Naive B cell (primary cell): ENCODE measurements at places on chromosomes 7 and 10.
A peak's percentile ranks its signal among the peaks of the same experiment; 100 is the strongest.

DNA sequence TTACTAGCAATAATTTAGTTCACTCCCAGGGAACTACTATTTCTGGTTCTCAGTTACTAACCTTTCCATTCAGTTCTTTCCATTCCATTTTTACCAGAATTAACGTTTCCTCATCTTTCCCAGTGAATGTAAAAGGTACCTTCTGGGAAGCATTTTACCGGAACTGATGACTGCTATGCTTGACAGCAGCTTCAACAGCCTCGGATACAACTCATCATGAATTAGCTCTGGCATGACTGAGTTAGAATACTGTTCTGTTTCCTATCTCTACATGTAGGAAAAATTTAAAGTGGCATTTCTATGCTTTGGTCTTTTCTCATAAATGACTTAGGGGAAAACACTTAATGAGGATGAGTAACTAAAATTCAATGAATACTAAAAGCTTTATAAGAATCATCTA lies 18.6 kb downstream of the TAS2R41 start:
- no peaks in the 10 kb centered on the region for H3K4me1 ChIP-seq
- H3K4me3 ChIP-seq, result no peak overlapping the region
- H3K27me3 ChIP-seq, result peaks cover 6% of the 10 kb centered on the region
- no peak for DNase-seq
- H3K36me3 ChIP-seq, result no peaks in the 10 kb centered on the region
- no peak overlapping the region for H3K27ac ChIP-seq

GRCh38 chr10:119090968-119091367 lies 10.4 kb upstream of the EIF3A start:
- no peak for DNase-seq
- no peaks in the 10 kb centered on the region for H3K36me3 ChIP-seq
- peak overlapping the region; percentile 32 for H3K27ac ChIP-seq
- H3K4me3 ChIP-seq, result peak overlapping the region; percentile 45
- peaks cover 10% of the 10 kb centered on the region for H3K4me1 ChIP-seq

GRCh38 chr10:12594448-12594944 lies 245.1 kb downstream of the CAMK1D start:
- DNase-seq, result peak; percentile 24
- peaks cover 15% of the 10 kb centered on the region for H3K36me3 ChIP-seq
- H3K27ac ChIP-seq, result peak overlapping the region; percentile 88
- H3K27me3 ChIP-seq, result no peaks in the 10 kb centered on the region
- peaks cover 53% of the 10 kb centered on the region for H3K4me1 ChIP-seq

DNA sequence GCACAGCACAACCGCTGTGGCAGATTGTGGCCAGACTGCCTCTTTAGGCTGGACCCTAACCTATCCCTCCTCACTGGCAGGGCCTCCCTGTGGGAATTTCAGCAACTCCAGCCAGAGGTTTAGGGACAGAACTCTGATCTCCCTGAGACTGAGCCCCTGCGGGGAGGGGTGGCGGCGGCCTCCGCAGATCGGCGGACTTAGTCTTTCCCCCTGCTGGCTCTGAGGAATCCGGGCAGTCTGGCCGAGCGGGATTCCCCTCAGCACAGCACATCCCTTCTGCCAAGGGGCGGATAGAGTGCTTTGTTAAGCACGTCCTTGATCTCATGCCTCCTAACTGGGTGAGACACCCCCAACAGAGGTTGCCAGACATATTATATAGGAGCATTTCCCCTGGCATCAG lies 224.2 kb upstream of the NPY start:
- no peak overlapping the region for H3K27ac ChIP-seq
- H3K27me3 ChIP-seq, result peaks cover 7% of the 10 kb centered on the region
- DNase-seq, result no peak
- H3K4me1 ChIP-seq, result no peaks in the 10 kb centered on the region
- no peak overlapping the region for H3K4me3 ChIP-seq
- no peaks in the 10 kb centered on the region for H3K36me3 ChIP-seq

GRCh38 chr7:74061840-74062539 lies 21.6 kb upstream of the LIMK1 start:
- H3K36me3 ChIP-seq, result no peaks in the 10 kb centered on the region
- no peaks in the 10 kb centered on the region for H3K27me3 ChIP-seq
- no peak for DNase-seq
- no peaks in the 10 kb centered on the region for H3K4me1 ChIP-seq
- no peak overlapping the region for H3K4me3 ChIP-seq

- peaks cover 15% of the 10 kb centered on the region for H3K36me3 ChIP-seq
- no peak overlapping the region for H3K4me3 ChIP-seq
- DNase-seq, result no peak
- no peak overlapping the region for H3K27ac ChIP-seq
- H3K4me1 ChIP-seq, result no peaks in the 10 kb centered on the region
- H3K27me3 ChIP-seq, result peaks cover 10% of the 10 kb centered on the region
These were observed 70.9 kb upstream of the COL1A2 start for GRCh38 chr7:94323844-94324243.

- H3K4me1 ChIP-seq, result peaks cover 13% of the 10 kb centered on the region
- H3K27me3 ChIP-seq, result no peaks in the 10 kb centered on the region
- no peak for DNase-seq
- no peaks in the 10 kb centered on the region for H3K36me3 ChIP-seq
- H3K4me3 ChIP-seq, result peak overlapping the region; percentile 41
These were observed 59.2 kb downstream of the FOXL3 start for GRCh38 chr7:348962-349743.

DNA sequence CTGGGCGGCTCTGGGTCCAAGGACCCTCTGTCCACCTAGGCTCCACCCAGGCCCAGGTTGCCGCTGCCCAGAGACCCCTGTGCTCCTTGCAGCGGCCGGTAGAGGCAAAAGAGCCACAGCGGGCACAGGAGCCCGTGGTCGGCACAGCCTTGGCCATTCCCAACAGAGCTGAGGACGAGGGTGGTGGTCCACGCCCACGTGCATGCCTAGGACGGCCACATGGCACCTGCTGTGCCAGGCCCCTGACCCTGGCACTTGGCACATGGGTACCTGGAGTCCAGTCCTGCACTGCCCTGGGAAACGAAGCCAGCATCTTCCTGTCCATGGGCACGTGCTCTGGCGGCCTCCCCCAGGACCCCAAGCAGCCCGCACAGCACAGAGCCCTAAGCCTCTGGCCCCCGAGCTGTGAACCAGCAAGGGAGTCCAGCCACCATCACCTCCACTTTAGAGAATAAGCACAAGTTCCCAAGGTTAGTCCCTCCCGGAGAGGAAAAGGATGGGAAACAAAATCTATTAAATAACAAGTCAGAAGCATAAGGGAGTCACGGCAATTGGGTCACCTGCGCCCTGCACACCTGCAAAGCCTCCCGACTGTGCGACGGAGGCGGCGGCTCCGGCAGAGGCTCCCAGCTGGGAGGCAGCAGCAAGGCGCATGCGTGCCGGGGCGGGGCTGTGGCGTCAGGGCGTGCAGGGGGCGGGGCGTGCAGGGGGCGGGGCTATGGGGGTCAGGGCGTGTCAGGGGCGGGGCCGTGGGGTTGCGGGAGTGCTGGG lies 59.1 kb downstream of the STK32C start:
- DNase-seq, result peak; percentile 46
- no peaks in the 10 kb centered on the region for H3K36me3 ChIP-seq
- peaks cover 4% of the 10 kb centered on the region for H3K4me1 ChIP-seq
- no peak overlapping the region for H3K27ac ChIP-seq
- no peaks in the 10 kb centered on the region for H3K27me3 ChIP-seq

DNA sequence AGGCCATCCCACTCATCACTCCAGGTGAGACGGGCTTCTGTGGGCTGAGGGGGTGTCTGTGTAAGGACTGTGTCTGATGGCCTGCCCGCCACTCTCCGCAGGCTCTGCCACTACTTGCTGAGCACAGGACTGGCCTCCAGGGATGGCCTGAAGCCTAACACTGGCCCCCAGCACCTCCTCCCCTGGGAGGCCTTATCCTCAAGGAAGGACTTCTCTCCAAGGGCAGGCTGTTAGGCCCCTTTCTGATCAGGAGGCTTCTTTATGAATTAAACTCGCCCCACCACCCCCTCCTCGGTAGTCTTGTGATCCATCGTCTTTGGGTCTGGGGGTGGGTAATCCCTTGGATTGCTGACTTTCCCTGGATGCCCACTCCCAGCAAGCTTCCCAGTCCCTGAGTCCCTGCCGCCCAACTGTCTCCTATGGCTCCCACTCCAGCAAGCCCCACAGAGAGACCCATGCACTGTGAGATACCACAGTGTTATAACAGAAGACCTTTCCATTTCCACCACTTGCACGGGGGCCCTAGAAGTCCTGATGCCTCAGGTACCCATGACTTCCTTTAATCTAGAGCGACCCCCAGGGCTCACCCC lies 4.7 kb downstream of the FXYD4 start:
- no peak overlapping the region for H3K4me3 ChIP-seq
- H3K4me1 ChIP-seq, result no peaks in the 10 kb centered on the region
- no peaks in the 10 kb centered on the region for H3K27me3 ChIP-seq
- H3K27ac ChIP-seq, result peak overlapping the region; percentile 59

DNA sequence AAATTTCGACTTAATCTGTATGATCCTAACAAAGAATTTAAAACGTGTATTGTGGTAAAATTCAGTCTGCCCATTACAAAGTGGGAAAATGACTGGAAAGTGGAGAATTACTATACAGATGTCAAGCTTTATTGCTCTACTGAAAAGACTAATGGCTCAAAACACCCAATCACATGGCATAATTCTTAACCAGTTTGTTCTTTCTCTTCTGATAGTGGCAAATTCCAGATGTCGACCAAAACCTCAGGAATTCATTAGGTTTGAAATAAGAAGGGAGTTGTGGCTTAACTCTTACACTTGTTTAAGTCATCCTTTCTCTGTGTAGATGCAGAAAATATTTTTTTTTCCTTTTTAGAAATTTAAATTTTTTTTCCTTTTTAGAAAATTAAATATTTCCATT lies 1254.9 kb upstream of the LRRN3 start:
- H3K4me1 ChIP-seq, result no peaks in the 10 kb centered on the region
- no peaks in the 10 kb centered on the region for H3K36me3 ChIP-seq
- no peak overlapping the region for H3K27ac ChIP-seq
- DNase-seq, result no peak

DNA sequence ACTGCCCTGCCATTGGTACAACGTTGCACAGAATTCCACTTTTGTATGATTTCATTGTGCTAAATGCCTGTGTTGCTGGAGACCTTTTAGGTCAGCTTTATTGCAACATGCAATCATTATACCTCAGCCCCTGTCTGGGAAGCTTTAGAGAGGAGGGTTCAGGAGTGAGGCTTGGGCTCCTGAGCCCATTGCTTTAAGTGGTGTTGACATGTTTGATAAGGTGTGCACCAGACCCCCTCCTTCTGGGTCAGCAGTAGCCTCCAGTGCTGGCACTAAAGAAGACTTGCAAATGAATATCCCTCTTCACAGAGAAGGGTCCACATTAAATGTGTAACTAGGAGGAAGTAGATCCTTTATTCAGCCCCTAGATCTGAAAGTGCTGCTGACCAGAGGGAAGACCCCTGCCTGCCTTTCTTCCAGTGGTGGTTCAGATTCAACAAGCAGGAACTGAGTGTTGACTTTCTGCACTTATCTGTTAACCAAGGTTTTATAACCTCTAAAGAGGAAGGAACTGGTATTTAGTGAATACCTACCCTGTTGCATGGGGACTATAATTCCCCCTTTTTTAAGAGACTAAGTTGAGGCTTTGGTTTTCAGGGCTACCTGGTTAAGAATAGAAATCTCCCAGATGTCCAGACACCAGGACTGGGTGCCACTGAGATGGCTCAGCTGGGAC lies 369.4 kb upstream of the IGFBP3 start:
- H3K4me1 ChIP-seq, result no peaks in the 10 kb centered on the region
- H3K36me3 ChIP-seq, result no peaks in the 10 kb centered on the region
- H3K4me3 ChIP-seq, result no peak overlapping the region
- no peak overlapping the region for H3K27ac ChIP-seq
- DNase-seq, result no peak
- no peaks in the 10 kb centered on the region for H3K27me3 ChIP-seq

DNA sequence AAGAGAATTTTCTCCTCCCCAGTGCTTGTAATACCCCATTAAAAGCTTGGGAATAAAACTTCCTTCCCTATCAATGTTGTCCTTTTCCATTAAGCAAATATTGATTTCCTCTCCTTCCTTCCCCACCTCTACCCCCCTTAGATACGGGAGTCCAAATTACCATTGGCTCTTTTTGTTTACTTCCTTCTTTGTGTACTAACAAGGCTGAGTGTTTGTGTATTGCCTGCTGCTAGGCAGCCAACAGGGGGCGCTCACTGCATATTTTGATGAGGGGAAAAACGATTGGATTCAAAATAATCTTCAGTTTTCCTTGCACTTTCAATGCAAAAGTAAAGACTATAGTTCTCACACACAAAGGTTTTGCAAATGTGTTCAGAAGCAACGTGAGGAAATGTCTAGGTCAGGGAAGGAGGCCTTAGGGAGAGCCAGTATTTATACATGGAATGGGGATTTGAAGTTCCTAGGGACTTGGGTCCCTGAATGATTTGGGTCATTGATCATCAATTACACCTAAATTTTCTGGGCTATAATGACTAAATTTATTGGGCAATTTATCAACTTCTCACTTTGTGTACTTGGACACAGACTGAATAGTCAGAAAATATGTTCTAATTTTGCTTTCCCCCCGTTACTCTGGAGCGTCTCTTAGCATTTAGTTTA lies 23.6 kb upstream of the VPS41 start:
- peak; percentile 15 for DNase-seq
- H3K27ac ChIP-seq, result no peak overlapping the region
- peaks cover 5% of the 10 kb centered on the region for H3K4me1 ChIP-seq
- H3K4me3 ChIP-seq, result no peak overlapping the region
- no peaks in the 10 kb centered on the region for H3K36me3 ChIP-seq

DNA sequence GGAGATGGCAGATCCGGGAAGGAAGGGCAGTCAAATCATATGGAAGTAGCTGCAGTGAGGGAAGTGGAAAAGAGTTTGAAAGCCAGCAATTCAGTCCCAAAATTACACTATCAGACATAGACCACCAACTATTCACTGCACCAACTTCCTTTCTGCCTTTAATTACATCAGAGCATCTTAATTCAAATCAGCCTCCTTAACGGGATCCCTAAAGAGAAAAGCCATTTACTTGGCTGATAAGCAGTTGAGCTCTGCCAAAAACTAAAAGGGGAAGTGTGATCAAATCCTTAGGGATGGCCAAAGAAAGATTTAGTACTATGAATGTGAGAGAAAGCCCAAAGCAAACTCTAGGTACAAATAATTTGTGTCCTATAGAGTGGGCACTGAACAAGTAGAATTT lies 110.4 kb downstream of the AMPH start:
- no peak for DNase-seq
- no peak overlapping the region for H3K27ac ChIP-seq
- peaks cover 6% of the 10 kb centered on the region for H3K27me3 ChIP-seq
- no peaks in the 10 kb centered on the region for H3K4me1 ChIP-seq
- H3K36me3 ChIP-seq, result peaks cover 5% of the 10 kb centered on the region
- no peak overlapping the region for H3K4me3 ChIP-seq
